ENCODE measurements at places on chromosomes 3 and 15.
A peak's percentile ranks its signal among the peaks of the same experiment; 100 is the strongest.

GRCh38 chr3:130960139-130960795 is 66.4 kb downstream of the ASTE1 start:
- DNase-seq: no peak

DNA sequence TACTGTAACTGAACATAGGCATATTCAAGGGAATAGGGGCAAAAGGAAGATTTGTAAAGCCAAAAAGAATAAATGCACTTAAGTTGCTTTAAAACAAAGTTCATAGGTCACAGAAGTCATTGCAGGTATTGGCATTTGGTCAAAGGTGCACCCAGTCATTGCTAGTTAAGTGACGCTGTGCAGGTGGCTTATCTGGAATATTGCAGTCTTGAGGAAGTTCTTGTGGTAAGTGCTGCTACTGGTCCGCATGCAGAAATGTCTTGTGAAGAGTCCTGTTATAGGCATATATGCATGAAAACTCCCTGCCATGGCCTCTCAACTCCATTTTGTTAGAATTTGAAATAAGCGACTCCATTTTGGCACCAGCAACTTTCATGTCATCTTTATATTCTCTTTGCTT is 293.1 kb downstream of the GBE1 start:
- DNase-seq: no peak

GRCh38 chr3:66394019-66394752 is 106.6 kb downstream of the LRIG1 start:
- no peak for DNase-seq

- no peak for DNase-seq
Observed at GRCh38 chr15:50820808-50821382, 55.4 kb upstream of the SPPL2A start.

GRCh38 chr3:124064050-124064449 is 72.1 kb upstream of the ROPN1 start:
- no peak for DNase-seq

DNA sequence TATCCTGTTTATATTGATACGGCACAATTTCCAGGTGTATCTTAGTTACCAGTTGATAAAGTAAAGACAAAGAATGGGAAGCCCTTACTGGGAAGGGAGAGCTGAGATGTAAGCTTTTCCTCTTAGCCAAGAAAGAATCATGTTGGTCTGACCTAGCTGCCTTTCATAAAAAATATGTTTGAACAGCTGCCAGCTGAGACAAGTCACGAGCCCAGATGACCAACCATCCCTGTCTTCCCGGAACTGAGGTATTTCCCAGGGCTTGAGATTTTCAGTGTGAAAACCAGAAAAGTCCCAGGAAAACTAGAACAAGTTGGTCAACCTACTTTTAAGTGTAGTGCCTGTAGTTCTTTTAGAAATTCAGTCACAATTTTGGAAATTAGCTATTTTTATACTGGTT is 3.6 kb upstream of the MYH15 start:
- no peak for DNase-seq

GRCh38 chr15:40354408-40355171 is 3.4 kb upstream of the DISP2 start:
- no peak for DNase-seq

DNA sequence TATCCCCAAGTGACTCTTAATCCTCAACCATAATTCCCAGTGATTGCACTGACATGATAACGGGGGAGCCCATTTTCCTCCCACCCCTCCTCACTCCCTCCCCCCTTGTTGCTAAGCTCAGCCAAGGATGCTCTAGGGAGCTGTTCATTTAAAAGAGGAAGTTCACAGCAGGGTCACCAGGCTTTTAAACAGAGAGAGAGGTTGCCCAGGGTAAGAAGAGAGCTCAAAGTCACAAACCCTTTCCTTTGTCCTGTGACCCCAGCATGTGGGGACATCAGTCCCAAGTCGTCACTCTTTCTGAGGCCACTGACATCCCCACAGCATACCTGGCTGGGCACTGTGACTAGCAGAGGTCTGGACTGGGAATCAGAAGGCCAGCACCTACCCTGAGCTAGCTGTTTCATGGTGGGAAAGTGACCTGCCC is 144.1 kb downstream of the RORA start:
- no peak for DNase-seq

GRCh38 chr15:75140080-75140879 is 61.4 kb upstream of the C15orf39 start:
- no peak for DNase-seq

DNA sequence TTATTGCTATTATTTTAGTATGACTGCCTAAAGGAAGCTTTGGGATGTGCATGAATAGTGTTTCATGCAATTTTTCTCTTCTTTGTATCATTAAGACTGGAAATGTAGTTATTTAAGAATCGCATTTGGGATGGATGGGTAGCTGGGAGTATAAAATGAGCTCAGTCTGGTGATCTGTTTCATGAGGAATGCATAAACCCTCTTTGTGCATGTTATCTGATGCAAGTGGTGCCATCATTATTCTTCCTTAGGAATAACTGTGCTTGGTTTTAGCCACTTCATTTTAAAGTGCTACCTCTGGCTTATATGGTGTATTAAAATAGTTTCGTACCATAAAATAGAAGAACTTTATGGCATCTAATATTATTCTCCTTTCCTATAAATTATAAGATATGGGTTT is 535.6 kb downstream of the GRM7 start:
- DNase-seq: no peak

DNA sequence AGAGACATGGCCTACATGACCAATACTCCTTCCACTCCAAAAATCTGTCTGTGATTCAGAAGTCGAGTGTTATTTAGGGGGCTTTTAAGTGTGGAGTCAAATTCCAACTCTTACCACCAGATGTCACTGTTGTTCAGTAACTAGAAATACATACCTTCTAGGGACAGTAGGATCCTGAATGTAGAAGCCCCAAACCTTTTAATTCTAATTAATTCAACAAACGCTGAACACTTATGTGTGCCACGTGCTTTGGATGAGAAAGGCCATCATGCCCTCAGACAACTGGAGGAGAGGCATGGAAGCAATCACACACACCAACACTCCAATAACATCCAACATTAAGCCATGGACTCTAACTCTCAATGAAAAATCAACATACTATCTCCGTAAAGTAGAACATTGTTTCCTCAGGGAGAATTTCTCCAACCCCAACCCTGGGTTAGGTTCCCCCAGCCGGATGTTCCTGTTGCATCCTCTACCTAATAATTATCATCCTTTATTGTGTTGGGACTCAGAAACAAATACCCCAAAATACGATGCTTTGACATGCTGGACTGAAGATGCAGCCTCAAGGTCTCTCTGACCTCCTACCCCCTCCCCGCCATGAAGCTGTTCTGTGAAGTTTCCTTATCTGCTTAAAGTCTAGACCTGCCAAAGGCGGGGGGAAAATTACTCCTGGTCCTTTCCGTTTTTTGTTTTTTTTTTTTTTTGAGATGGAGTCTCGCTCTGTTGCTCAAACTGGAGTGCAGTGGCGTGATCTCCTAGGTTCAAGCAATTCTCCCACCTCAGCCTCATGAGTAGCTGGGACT is 8.0 kb upstream of the CCDC13 start:
- DNase-seq: no peak

DNA sequence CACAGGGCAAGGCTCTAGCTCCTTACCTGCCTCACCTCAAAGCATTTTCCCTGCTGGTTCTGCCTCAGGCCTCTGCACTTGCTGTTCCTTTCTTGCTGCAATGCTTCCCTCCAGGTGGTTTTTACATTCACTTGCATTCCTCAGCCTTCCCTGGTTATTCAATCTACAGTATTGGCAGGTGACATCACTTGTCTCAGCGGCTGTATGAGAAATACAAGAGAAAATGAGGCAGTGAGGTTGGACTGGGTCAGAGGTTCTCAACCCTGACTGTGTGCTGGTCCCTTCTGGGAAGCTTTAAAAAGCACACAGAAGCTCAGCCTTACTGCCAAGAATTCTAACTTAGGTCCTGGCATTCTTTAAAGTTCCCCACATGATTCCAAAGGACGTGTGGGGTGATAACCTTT is 26.7 kb downstream of the SIAH2 start:
- no peak for DNase-seq

- DNase-seq: no peak
Observed at GRCh38 chr15:92059036-92059970, 205.8 kb downstream of the SLCO3A1 start.

DNA sequence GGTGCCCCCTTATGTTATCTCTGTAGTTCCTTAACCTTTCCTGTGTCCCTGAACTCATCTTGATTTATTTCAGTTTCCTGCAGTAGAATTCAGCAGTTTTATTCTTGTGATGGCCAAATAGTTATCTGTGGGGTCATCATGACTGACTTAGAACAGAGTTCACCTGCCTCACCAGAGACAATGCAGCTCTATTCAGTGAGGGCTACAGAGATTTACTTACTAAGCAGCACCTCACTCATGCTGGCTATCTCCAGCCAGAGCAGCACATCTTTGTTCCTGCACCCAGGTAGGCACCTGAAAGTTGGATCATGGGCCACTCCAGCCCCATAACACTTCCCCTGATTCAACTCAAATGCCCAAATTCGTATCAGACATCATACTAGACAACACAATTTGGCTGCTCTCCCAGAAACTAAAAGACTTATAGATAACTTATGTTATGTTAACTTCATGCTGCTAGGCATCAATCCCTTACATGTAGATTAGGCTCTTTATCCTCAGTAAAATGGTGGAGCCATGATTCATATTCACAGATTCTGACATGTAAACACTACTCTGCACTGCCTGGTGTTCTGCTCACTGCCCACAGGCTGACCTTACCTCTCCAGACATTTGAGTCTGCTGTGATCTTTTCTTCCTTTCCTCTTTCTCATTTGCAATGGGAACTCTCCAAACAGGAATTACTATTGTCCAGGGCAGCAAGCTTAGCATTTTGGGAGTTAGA is 9.3 kb upstream of the GOLGB1 start:
- DNase-seq: no peak

GRCh38 chr15:42364529-42364928 is 5.2 kb downstream of the CAPN3 start:
- no peak for DNase-seq

- peak; percentile 58 for DNase-seq
Observed at GRCh38 chr3:129412542-129413198, 15.8 kb downstream of the EFCAB12 start.

DNA sequence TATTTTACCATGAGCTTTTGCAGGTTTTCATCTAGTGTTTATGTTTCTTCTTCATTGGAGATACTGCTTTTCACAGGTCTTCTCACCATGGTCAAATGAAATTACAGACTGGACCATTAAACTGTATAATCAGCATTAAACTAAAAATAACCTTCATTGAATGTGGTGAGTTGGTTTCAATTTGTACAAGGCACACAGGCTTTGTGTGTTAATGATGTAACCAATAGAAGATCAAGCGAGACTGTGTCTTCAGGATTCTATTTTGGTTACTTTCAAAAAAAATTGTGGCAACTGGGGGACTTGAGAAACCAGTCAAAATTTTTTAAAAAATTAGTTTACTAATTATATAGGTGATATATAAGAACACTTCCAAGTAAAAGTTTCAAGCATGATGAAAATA is 54.3 kb upstream of the GCSAM start:
- no peak for DNase-seq

GRCh38 chr3:147420353-147421183 is 11.4 kb downstream of the ZIC1 start:
- no peak for DNase-seq

GRCh38 chr15:90520365-90520764 is 9.4 kb upstream of the CRTC3 start:
- no peak for DNase-seq

GRCh38 chr3:98022978-98023820 is 11.9 kb downstream of the GABRR3 start:
- DNase-seq: peak; percentile 41

GRCh38 chr15:76333720-76334437 is 2.7 kb upstream of the ISL2 start:
- no peak for DNase-seq

- no peak for DNase-seq
Observed at GRCh38 chr15:62483814-62484213, 318.7 kb upstream of the C2CD4B start.

DNA sequence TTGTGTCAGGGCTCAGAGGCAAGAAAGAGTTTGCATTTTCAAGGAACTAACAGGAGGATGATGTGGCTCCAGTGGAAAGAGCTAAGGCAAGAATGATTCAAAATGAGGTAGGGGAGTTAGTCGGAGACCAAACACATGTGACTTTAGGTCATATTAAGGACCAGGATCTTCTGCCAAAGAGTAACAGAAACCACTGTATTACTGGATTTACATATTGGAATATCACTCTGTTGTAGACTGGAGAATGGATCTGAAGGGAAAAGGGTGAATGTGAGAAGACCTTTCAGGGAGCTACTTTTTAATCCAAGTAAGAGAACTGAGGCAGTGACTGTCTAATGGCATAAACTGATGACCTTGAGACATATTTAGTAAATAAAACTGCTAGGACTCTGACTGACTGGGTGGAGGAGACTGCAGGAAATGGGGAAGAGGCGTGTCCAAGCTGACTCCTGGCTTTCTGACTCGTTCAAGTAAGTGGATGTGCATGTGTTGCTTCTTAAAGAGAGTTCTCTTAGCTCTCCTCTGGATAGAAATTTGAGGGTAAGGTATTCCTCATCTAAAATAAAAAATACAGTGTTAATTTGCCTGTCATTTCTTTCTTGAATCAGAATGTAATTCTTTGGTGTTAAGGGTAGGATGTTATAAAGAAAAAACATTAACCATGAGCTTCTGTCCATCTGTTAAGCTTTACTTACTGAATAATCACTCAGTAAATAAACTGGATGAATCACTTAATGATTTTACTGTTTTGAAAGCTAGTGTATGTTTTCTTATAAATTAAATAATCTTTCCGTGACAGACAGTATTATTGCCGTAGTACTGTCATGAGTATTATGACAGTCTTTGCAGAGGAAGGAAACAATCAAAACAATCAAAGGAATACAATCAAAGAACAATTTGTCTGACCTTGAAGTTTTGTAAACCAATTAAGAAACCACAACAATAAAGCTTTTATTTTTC is 58.3 kb upstream of the CFAP20DC start:
- no peak for DNase-seq

DNA sequence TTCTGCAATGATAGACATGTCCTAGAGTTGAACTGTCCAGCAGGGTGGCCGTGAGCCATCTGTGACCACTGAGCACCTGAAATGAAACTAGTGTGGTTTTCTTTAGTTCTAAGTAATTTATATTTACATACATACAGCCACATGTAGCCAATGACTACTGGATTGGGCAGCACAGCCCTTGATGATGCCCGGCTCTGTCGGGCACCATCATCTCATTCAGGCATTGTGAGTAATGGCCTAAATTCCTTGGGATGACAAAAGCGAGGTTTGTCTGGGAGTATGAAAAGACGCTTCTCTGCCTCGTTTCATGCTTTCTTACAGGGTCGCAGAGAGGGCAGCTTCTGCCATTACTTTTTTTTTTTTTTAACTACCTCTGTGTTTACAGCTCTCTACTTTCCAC is 251.9 kb upstream of the HES1 start:
- DNase-seq: no peak

DNA sequence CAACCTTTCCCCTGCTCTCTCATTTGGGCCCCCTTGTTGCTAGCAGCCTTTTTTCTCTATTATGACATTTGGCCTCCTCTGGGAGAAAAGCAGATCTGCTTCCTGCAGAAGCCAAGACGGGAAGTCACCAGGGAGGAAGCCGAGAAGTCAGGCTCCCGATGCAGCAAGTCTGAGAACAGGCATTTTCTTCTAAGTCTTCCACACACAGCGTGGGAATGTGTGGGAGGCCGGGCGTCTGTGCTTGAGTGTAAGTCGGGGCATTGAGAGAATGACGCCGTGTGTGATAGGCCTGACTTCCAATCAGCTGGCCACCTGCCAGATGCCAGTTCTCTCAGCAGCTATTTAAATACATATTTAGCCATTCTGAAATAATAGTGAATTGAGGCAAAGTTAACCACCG is 75.8 kb upstream of the FAM98B start:
- DNase-seq: no peak
